ENCODE measurements at places on chromosomes 1 and 21. TPM values are rescaled to one million over a fixed set of nuclear protein-coding genes. Genes with fewer than 3 reads are reported as not detected.
A peak's percentile ranks its signal among the peaks of the same experiment; 100 is the strongest.

GRCh38 chr21:42063571-42064521, 7.3 kb upstream of the UMODL1 start:
- peak; percentile 56 for DNase-seq

GRCh38 chr21:45300786-45301520, 13.3 kb upstream of the POFUT2 start:
- DNase-seq = no peak

GRCh38 chr1:84479998-84480397, 932 bp downstream of the RPF1 start:
- no peak for DNase-seq

SLAMF1 gene
- 27.0 TPM for polyA plus RNA-seq
